A549 (cell line): ENCODE measurements at places on chromosomes 12 and 14.

- no peak for DNase-seq
These were observed 1.5 kb downstream of the MTERF2 start for GRCh38 chr12:106985479-106985878.

DNA sequence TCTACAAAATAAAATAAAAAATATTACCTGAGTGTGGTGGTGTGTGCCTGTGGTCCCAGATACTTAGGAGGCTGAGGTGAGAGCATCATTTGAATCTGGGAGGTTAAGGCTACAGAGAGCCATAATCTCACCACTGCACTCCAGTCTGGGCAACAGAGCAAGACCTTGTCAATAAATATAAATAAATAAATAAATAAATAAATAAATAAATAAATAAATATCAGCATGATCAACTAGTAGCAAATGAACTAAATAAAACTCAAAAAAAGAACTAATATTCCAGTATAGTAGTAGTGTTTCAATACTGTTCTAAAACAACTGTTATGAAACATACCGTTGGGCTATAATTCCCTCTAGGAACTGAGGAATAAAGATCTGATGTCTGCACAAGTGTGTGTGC, 74.4 kb downstream of the C12orf42 start:
- no peak for DNase-seq

GRCh38 chr12:105083551-105084105, 630 bp downstream of the ALDH1L2 start:
- peak; percentile 36 for DNase-seq

DNA sequence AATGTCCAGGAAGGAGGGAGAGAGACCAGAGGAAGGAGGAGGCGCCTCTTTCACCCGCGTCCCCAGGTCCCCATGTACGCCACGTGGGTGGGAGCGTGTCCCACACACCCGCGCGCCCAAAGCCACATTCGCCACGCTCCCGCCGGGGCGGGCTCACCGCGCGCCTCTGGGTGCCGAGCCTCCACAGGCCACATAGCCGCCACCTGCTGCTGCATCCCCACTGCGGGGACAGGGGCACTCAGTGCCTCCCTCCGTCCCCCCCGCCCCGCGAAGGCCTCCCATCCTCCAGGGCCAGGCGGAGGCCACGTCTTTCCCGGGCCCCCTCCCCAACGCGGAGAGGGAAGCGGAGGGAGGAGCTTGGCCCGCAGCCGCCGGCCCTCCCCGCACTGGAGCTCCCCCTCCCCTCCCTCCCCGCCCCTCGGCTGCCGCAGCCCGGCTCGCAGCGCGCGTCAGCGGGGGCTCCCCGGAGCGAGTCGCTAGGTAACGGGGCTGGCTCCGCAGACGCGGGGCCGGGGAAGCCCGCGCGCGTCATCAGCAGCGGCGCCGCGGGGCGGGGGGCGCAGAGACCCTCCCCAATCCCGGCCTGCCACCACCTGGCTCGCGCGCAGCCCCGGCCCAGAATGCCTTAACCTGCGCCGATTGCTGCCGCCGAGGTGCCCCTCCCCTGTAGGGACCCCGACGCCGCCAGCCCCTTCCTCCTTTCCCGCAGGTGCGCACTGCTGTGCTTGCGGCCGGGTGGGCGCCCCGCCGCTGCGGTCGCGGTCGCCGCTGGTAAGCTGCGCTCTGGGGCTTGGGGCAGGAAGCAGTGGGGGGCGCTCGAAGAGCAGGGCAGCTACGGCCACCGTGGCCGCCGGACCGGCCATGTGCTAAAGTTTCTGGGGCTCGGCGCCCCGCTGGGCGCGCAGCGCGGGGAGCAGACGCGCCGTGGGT, 536 bp upstream of the TUNAR start:
- no peak for DNase-seq

GRCh38 chr14:20662968-20663732, 21.2 kb upstream of the RNASE4 start:
- peak; percentile 99 for DNase-seq

DNA sequence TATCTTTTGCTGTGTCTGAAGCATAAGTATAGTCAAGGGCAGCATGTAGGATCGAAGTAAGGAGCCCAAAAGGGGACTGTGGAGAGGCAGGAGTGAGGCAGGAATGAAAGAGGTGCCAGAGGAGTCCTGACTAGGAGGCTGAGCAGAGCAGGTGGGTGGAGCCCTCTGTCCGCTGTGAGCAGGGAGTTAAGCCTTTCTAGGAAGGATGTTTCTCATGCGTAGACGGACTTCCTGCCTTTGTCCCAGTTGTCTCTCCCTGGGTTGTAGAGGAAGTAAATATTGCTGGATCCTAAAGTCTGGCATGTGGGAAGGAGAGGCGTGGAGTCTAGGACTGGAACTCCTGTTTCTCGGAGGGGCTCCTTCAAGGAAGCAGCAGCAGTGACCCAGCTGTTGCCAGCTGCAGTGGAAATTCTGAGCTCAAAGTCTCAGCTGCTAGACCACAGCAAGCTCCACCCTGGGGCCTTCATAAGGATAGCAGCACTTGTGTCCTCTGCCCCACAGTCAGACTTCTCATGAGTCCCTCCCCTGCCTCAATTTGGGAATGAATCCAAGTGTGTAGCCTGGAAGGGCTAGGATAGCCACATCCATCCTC, 44.0 kb downstream of the RBMS2 start:
- peak; percentile 73 for DNase-seq

DNA sequence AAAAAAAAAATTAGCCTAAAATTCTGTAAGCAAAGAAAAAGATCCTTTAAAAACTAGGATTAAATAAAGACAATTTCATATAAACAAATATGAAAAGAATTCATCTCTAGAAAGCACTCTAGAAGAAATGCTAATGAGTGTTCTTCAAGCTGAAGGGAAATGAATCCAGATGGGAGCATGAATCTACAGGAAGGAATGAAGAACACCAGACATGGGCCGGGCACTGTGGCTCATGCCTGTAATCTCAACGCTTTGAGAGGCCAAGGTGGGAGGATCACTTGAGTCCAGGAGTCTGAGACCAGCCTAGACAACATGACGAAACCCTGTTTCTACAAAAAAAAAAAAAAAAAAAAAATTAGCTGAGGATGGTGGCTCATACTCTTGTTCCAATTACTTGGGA, 297.2 kb downstream of the FBXL14 start:
- no peak for DNase-seq

GRCh38 chr14:32694795-32695449, 243.8 kb upstream of the NPAS3 start:
- DNase-seq, result no peak

GRCh38 chr12:102174761-102175160, 22.9 kb downstream of the PMCH start:
- no peak for DNase-seq

- DNase-seq, result no peak
These were observed at the start of gene RIPK3 for GRCh38 chr14:24339284-24340151. TSS of gene RIPK3 (minus strand) at chr14:24339991. CDS start at chr14:24339826, 165 bp downstream.

- DNase-seq, result peak; percentile 82
These were observed 1.4 kb downstream of the IFFO1 start for GRCh38 chr12:6554168-6555017.

DNA sequence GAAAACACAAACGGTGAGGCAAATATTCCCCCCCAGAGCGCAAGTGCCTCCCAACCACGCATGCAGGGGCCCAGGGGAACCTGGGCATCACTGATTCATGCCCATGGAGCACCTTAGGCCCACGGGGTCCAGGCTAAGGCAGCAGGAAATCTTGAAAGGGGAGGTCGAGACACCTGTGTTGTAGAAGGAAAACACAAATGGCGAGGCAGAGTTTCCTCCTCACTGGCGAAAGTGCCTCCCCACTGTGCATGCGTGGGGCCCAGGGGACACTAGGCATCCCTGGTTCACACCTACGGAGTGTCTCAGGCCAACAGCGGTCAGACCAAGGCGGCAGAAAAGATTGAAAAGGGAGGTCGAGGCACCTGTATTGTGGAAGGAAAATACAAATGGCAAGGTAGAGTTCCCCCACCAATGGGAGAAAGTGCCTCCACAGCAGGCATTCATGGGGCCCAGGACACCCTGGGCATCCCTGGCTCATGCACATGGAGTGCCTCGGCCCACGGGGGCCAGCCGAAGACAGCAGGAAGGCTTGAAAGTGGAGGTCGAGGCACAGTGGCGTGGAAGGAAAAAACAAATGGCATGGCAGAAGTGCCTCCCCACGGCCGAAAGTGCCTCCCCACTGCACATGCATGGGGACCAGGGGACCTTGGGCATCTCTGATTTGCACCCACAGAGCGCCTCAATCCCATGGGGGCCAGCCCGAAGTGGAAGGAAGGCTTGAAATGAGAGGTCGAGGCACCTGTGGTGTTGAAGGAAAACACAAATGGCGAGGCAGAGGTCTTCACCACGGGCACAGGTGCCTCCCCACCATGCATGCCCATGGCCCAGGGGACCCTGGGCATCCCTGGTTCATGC, 368.8 kb downstream of the ALG10 start:
- no peak for DNase-seq

- DNase-seq, result no peak
These were observed 116.6 kb downstream of the ETV6 start for GRCh38 chr12:11765817-11766794.

DNA sequence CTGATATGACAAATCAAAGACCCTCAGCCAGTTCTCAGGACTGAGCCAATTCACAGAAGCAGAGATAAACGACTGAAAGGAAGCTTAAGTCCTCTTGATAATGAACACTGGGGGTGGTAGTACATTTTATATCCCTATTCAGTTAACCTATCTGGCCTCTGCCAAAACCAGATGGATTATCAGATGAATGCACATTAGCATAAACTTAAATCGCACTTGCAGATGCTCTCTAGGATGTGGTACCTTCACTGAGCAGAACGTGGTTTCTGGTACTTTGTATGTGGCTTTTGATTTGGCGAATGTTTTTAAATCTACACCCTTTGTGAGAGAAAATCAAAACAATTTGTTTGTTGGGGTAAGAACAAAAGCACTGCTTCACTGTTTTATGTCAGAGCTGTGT, 21.1 kb upstream of the TAS2R14 start:
- no peak for DNase-seq

DNA sequence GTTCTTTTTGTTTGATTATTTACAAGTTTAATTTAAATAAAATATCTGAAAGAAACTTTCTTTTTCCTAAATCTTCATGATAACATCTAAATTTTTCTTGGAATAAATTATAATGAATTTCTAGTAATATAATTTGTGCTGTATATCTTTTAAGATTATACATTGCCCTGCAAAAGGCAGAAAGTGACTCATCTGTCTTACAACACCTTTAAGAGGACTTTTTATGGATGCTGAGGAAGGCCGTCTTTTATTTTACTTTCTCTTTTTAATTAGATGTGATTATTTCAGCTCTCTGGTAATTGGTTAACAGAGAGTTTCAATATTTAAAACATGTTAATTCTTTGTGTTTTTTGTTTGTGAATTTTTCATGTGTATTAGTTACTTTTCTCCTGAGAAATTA, 598.4 kb downstream of the RPL10L start:
- no peak for DNase-seq

- no peak for DNase-seq
These were observed 6.8 kb downstream of the TMCC3 start for GRCh38 chr12:94643606-94644005.

GRCh38 chr14:101979666-101980065, 15.3 kb downstream of the DYNC1H1 start:
- DNase-seq, result no peak

- DNase-seq, result no peak
These were observed 15.5 kb downstream of the B4GALNT3 start for GRCh38 chr12:475286-475685.

- no peak for DNase-seq
These were observed 14.8 kb upstream of the TMEM229B start for GRCh38 chr14:67503331-67503730.

- DNase-seq, result no peak
These were observed 8.9 kb upstream of the MORN3 start for GRCh38 chr12:121678305-121678704.

GRCh38 chr12:124687917-124688316, 120.5 kb upstream of the NCOR2 start:
- no peak for DNase-seq

DNA sequence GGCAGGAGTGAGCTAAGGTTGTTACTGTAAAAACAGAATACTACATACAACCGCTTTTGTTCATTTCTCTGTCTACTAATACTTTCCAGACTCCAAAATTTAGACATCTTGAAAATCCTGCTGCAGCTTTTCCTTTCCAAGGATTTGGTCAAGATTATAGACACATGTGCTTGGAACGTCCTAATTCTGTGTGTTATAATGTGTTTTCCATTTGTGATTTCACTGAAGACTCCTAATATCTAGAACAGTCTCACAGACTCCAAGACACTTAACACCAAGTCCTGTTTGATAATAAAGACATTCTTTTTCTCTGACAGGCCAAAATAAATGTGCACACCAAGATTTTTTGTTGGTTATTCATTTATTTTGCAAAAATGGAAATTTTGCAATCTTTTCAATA, 41.8 kb upstream of the TMTC2 start:
- DNase-seq, result no peak

DNA sequence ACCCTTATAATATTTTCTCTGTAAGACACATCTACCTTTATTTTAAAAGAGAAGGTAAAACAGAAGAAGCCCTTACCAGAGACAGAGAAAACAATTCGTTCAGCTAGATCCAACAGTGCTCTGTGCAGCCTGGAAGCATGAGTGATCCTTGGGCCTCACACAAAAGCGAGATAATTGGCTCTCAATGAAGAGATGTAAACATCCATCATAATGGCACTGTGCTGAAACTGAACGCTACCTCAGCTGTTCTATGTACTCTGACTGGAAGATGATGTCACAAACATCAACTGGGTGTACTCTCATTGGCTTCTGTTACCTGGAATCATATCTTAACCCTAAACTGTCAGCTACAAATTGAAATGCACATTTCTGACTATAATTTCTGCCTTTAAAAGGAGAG, at the start of gene MGAT4C:
TSS of gene MGAT4C (minus strand) at position 229 of the 400 bp plus-strand sequence.
- no peak for DNase-seq

DNA sequence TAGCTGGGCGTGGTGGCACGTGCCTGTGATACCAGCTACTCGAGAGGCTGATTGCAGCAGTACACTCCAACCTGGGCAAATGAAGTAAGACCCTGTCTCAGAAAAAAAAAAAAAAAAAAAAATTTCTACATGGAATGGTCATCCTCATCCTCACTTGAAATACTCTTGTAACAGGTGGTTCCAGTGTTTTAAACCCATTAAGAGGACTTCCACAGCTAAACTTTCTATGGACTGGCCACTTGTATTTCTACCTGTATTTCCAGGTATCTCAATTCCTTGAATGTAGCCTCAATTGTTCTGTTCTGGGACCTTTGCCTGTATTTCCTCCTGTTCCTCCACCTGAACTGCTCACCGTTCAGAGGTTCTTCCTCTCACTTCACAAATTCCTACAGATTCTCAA, 11.8 kb upstream of the PHLDA1 start:
- no peak for DNase-seq

DNA sequence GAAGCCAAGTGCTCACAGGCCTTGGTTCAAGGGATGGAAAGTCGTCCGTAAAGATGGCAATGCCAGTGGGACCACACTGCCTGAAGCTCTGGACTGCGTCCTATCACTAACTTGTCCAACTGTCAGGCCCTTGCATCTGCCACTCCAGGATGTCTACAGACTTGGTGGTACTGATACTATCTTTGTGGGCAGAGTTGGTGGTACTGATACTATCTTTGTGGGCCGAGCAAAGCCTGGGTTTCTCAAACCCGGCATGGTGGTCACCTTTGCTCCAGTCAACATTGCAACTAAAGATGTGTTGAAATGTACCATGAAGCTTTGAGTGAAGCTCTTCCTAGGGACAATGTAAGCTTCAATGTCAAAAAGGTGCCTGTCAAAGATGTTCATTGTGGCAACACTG, 128.4 kb upstream of the SEL1L start:
- no peak for DNase-seq

GRCh38 chr12:57095440-57095839, 6.5 kb downstream of the NAB2 start:
- DNase-seq, result no peak
